ENCODE measurements at places on chromosomes 3 and 15.

- DNase-seq = no peak
- no peaks in the 10 kb centered on the region for H3K27me3 ChIP-seq
- no peak overlapping the region for H3K4me3 ChIP-seq
- H3K27ac ChIP-seq = no peak overlapping the region
Observed at GRCh38 chr15:90579213-90579612, 49.5 kb downstream of the CRTC3 start.

DNA sequence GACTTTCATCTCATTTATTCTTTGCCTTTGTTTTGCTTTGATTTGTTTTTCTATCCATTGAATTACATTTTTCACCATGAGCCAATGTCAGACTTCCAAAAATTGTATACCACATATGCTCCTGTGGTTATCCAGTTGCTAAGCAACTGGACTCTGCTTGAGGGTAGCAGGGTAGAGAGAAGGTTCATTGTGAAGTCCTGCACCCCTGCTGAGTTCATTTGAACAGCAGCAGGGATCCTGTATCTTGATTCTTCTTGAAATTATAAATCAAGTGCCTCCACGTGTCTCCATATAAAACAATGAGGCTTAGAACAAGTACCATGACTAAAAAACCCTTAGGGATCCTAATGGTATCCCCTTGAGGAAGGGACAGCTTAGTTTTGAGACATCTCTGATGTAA, 449.3 kb downstream of the ROBO2 start:
- H3K27me3 ChIP-seq = no peaks in the 10 kb centered on the region
- H3K27ac ChIP-seq = no peak overlapping the region
- H3K4me3 ChIP-seq = no peak overlapping the region

GRCh38 chr3:117226932-117227331, 517.4 kb downstream of the TUSC7 start:
- no peaks in the 10 kb centered on the region for H3K36me3 ChIP-seq
- DNase-seq = no peak
- H3K4me1 ChIP-seq = no peaks in the 10 kb centered on the region

DNA sequence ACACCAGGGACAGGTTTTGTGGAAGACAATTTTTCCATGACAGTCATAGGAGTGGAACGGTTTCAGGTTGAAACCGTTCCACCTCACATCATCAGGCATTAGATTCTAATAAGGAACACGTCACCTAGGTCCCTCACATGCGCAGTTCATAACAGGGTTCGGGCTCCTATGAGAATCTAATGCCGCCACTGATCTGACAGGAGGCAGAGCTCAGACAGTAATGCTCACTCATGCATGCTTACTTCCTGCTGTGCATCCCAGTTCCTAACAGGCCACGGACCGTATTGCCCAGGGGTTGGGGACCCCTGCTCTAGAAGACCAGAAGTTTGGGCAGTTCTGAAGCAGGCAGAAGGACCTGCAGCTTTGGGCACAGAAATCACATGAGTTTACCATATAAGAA, 61.5 kb downstream of the MYO1E start:
- no peaks in the 10 kb centered on the region for H3K4me1 ChIP-seq
- no peaks in the 10 kb centered on the region for H3K27me3 ChIP-seq
- no peak overlapping the region for H3K4me3 ChIP-seq
- no peaks in the 10 kb centered on the region for H3K36me3 ChIP-seq
- H3K27ac ChIP-seq = no peak overlapping the region

DNA sequence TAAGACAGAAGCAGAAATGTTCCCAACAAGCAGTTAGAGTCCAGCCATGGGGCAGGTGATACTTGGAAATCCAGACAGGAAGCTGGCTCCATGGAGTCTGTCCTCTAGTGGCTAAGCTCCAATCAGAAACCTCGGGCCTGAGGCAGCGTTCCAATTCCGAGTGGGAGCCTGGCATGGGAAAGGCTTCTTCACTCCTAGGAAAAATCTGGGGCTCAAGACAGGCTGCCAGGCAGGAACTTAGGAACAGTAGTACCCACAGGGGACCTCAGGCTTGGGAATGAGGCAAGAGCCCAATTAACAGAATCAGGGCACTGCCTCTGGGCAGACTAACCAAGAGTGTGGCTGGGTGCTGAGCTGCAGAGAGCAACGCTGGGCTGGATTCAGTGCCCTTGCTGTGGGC, 6.2 kb upstream of the ATP13A4 start:
- no peak for DNase-seq
- H3K36me3 ChIP-seq = no peaks in the 10 kb centered on the region
- H3K4me3 ChIP-seq = no peak overlapping the region

DNA sequence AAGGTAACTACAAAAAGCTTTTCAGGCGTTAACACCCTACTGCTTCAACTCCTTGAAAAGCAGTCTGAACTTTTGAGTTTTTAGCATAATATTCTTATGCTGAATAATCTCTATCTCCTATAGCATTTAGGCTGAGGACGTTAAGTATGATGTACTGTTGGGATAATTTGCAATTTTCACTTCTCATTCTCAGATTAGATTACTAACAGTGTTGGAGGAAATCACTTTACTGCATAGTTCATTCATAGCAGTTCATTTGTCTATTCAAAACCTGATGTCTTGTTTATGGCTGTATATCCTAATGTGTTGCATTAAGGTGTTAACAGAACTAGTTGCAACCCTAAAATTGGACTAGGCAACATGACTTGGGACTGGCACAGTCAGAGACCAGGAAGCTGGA, 983.1 kb downstream of the FHIT start:
- H3K4me1 ChIP-seq = no peaks in the 10 kb centered on the region
- H3K27ac ChIP-seq = no peak overlapping the region
- no peaks in the 10 kb centered on the region for H3K36me3 ChIP-seq
- H3K27me3 ChIP-seq = no peaks in the 10 kb centered on the region
- no peak overlapping the region for H3K4me3 ChIP-seq
- no peak for DNase-seq

DNA sequence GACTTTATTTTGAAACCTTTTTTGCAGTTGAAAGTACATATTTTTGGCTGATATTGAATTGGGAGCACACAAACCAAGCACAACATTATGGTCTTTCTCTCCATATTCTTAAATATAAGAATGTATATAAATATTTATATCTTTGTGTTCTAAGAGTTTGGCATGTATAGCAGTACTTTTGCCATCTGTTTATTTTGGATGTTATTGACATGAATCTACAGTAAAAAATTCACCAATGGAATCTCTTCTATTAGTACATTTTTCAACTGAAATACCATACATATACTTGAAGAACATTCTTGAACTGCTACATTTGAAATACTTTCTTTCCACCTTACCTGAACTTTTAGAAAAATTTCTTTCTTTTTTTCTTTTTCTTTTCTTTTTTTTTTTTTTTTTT, 109.2 kb upstream of the STRIT1 start:
- no peak for DNase-seq
- H3K27me3 ChIP-seq = no peaks in the 10 kb centered on the region
- H3K4me1 ChIP-seq = no peaks in the 10 kb centered on the region
- H3K36me3 ChIP-seq = no peaks in the 10 kb centered on the region
- H3K27ac ChIP-seq = no peak overlapping the region

DNA sequence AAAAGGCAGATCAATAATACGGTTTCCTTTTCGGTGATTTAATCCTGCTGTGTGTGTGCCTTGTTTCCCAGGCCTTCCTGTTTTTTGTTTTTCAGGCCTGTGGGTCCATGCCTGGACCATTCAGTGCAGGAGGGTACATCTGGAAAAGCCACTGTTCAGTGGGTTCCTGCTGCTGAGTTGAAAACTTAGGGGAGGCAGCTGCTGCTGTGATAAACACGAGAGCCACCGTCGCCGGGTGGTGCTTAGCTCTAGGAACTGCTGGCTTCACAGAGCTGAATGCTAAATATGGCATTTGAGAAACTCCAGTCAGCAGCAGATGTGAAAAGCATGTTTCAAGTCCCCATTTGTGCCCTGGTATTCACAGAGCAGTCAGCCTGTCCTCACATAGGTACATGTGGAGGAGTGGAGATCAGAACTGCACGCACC, 44.0 kb downstream of the SYNM start:
- no peak for DNase-seq
- peaks cover 7% of the 10 kb centered on the region for H3K4me1 ChIP-seq
- H3K36me3 ChIP-seq = no peaks in the 10 kb centered on the region
- no peak overlapping the region for H3K27ac ChIP-seq
- H3K27me3 ChIP-seq = no peaks in the 10 kb centered on the region
- H3K4me3 ChIP-seq = no peak overlapping the region

DNA sequence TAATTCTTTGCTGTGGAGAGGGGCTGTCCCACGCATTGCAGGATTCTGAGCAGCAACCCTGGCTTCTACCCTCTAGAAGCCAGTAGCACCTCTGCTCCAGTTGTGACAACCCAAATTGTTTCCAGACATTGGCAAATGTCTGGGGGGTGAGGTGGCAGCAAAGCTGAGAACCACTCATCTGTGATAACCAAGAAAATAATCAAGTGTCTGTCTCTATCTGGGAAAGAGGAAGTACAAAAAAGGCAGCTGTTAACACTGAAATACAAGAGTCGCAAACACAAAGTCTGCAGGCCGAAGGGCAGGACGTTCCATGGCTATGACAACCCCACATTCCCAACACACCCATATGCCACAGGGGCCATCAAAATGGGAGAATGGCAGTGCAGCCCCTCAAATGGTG, 42.2 kb upstream of the GNB5 start:
- no peak overlapping the region for H3K27ac ChIP-seq
- no peak for DNase-seq
- H3K4me3 ChIP-seq = no peak overlapping the region
- H3K27me3 ChIP-seq = no peaks in the 10 kb centered on the region

DNA sequence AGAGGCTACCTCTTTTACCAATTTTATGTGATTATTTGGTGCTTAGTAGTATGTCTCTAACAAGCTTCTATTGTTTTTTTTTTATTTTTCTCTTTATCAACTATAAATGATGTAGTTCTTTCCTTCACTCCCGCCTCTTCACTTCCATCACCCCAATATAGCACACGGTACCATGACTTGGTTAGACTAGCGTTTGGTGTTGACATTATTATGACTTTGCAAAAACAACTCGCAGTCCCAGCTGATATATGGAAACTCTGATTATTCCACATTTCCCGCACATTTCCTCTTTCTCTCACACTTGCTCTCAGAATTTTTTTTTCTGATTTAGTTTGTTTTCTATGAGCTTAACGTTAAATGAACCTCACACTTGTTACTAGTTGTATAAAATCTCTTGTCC, 162.2 kb downstream of the GREM1 start:
- no peaks in the 10 kb centered on the region for H3K36me3 ChIP-seq
- no peaks in the 10 kb centered on the region for H3K4me1 ChIP-seq
- no peak overlapping the region for H3K4me3 ChIP-seq
- H3K27ac ChIP-seq = no peak overlapping the region
- no peak for DNase-seq

GRCh38 chr3:18752273-18752934, 327.3 kb upstream of the SATB1 start:
- no peaks in the 10 kb centered on the region for H3K4me1 ChIP-seq
- no peak for DNase-seq
- no peak overlapping the region for H3K27ac ChIP-seq
- H3K36me3 ChIP-seq = no peaks in the 10 kb centered on the region

GRCh38 chr3:24264748-24265158, 229.9 kb downstream of the THRB start:
- H3K4me3 ChIP-seq = no peak overlapping the region
- H3K27me3 ChIP-seq = no peaks in the 10 kb centered on the region
- no peak for DNase-seq

DNA sequence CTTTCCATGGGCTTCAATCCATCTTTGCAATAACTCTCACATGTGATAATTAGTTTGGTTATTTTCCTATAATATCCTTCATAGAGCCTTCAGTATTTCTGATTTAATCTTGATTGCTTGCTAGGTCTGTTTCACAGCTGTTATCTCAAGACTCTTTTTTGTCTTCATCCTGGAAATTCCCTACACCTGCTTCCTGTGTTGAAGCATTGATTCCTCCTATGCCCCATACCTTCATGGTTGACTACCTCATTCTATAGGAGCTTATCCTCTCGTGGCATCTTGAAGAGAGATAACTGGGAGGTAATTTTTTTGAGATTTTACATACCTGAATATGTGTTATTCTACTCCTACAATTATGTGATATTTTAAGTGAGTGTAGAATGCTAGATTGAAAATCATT, 26.7 kb downstream of the PIK3CA start:
- H3K4me1 ChIP-seq = peaks cover 4% of the 10 kb centered on the region
- H3K27ac ChIP-seq = no peak overlapping the region
- DNase-seq = no peak
- no peaks in the 10 kb centered on the region for H3K27me3 ChIP-seq
- no peaks in the 10 kb centered on the region for H3K36me3 ChIP-seq
- H3K4me3 ChIP-seq = no peak overlapping the region

DNA sequence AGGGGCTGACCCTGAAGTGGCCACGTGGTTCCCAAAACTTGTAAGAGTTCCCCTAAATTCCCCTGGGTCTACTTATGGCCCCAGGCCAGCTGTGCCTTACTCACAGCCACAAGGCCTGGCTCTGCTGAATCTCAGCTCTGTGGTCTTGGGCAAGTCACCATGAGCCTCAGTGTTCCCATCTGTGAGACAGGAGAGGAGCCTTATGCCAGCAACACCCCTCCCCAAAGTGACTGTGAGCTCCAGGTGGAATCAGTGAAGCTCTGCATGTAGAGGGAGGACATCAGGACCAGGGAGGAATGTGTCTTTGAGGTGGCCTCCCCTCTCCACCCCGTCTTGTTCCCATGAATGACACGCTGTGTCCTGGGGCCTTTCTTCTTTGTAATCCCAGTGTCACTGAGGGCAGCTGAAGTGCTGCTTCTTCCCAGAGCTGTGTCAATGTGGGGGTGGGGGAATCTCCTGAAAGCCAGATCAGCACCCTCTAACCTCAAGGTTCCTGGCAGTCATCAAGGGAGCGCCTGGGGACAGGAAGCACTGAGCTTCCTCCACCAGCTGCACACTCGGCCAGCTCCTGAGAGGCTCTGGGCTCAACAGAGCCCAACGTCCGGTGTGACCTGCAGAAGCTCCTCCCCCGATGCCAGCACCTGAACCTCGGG, 258.9 kb downstream of the UACA start:
- H3K27me3 ChIP-seq = no peaks in the 10 kb centered on the region
- no peak for DNase-seq
- H3K36me3 ChIP-seq = no peaks in the 10 kb centered on the region
- H3K4me3 ChIP-seq = no peak overlapping the region

DNA sequence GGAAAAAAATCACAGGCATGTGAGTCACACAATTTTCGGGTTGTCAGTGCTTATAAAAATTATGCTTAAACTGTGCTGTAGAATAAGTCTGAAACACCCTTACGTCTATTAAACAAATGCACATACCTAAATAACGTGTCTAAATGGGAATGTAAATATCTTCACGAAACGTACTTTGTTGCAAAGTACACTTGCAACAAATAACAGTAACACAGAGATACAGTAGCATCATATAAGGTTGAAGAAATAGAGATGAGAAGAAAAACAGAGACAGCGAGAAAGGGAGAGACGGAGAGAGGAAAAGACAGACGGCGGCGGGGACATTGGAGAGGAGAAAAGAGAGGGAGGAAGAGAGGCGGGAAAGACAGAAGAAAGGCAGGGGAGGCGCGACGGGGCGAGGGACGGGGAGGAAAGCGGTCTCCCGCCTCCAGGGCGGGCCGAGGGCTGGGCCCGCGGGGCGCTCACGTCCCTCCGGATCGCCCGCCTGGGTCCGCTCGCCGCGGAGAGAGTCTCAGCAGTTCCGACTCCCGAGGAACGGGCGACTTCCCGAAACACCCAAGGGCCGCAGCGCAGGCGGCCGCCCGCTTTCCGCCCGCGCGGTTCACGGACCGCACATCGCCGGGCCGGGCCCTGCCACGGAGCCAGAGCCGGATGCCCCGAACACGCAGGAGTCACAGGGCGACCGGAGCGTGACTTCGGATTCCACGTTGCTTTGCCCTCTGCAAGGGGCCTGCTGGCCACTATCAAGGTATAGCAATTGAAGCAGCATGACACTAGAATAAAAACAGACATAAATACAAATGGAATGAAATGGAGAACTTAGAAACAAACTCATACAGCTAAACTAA, 153.4 kb downstream of the LMLN start:
- no peaks in the 10 kb centered on the region for H3K4me1 ChIP-seq
- DNase-seq = no peak
- peaks cover 14% of the 10 kb centered on the region for H3K27me3 ChIP-seq
- no peaks in the 10 kb centered on the region for H3K36me3 ChIP-seq
- no peak overlapping the region for H3K27ac ChIP-seq
- H3K4me3 ChIP-seq = no peak overlapping the region
